Progenitor cell of endocrine pancreas (in vitro differentiated cells): ENCODE measurements at places on chromosomes 3 and 15. TPM values are rescaled to one million over a fixed set of nuclear protein-coding genes. Genes with fewer than 3 reads are reported as not detected.

CCDC54 gene
- not detected in 2 replicates for total RNA-seq

MEIS2 gene
- 133 and 143 TPM in 2 replicates for total RNA-seq

- no peak for DNase-seq
Observed at GRCh38 chr3:115239717-115240116, 92.6 kb upstream of the ZBTB20 start.

CD200 gene
- 37.4 and 42.1 TPM in 2 replicates for total RNA-seq

BHLHE40 gene
- total RNA-seq, result 1.1 and 1.3 TPM in 2 replicates

GRCh38 chr3:124784686-124785382 lies 54.6 kb downstream of the UMPS start:
- no peak for DNase-seq

GRCh38 chr3:42264399-42265058 lies 1.5 kb downstream of the CCK start:
- no peak for DNase-seq

GRCh38 chr3:196502775-196503195 lies 783 bp downstream of the RNF168 start:
- DNase-seq, result no peak

GRCh38 chr15:28130651-28131050 lies 31.5 kb upstream of the OCA2 start:
- DNase-seq, result no peak

DNA sequence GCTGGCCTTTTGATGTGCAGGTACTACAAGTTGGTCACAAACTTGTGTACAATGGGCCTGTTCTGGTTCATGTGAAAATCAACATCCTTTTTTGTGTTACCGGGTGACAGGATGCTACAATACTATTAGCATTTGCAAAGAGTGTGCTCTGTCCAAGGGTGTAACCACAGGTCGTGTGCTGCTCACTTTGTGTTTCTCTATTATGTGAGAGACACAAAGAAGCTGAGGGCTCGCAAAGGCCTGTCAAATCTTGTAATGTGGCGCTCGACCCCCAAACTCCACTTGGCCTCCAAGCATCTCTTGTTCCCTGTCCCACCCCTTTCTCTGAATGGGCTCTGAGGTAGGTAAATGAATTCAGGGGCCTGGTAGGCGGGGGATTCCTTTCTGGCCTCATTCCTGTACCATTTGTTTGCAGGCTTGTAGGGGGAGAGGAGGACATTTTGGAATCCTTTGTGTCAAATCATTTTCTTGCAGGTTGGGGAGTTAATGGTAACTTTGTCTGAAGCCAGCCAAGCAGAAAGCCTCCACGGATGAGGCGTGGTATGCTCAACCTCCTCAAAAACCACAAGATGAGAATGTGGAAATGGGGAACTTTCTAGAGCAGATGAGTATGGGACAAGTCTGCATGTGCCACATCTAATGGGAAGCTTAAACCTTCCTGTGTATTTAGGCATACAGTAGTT lies 109.1 kb downstream of the OPA1 start:
- no peak for DNase-seq

DAPK2 gene
- 2.0 and 3.2 TPM in 2 replicates for total RNA-seq

GPR87 gene
- 0.18 TPM in 1 of 2 replicates, not detected in the other for total RNA-seq

- DNase-seq, result no peak
Observed at GRCh38 chr3:149226776-149227175, 5.1 kb upstream of the CP start.

TM4SF4 gene
- 314 and 357 TPM in 2 replicates for total RNA-seq

DNA sequence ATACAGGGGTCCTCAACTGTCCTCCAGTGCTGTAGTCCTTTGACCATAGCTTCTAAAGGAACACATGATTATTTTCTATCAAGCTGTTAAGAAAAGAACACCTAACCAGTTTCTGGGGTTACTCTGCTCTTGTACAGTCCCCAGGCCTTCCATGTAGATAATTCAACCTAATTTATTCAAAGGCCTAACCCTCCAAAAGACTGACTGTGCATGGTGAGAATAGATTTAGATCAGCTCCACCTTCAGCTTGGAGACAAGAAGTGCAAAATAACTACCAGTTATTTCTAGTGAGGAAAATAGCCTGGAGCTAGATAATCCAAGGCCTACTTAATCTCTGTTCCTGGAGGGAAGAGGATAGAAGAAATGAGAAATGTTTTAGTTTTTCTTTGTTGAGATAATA lies 87.9 kb downstream of the GMNC start:
- DNase-seq, result no peak
